ENCODE measurements at places on chromosomes 4 and X.

DNA sequence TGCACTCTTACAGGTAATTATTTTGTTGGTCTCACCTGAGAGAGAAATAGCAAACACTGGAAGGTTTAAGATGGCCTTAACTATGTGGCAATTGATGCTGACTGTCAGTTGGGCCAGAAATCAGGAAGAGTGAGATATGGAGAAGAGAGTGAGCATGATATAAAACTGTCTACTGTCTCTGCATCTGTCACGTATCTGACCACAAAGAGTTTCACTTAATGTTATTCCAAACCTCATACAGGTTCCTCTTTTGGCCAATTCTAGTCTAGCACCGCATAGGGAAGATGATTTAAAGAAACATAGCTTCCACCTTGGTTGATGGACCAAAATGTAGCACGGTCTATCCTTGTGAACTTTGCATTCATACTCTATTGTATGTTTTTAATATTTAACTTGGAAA lies 381.0 kb upstream of the BOD1L1 start:
- DNase-seq = no peak

DNA sequence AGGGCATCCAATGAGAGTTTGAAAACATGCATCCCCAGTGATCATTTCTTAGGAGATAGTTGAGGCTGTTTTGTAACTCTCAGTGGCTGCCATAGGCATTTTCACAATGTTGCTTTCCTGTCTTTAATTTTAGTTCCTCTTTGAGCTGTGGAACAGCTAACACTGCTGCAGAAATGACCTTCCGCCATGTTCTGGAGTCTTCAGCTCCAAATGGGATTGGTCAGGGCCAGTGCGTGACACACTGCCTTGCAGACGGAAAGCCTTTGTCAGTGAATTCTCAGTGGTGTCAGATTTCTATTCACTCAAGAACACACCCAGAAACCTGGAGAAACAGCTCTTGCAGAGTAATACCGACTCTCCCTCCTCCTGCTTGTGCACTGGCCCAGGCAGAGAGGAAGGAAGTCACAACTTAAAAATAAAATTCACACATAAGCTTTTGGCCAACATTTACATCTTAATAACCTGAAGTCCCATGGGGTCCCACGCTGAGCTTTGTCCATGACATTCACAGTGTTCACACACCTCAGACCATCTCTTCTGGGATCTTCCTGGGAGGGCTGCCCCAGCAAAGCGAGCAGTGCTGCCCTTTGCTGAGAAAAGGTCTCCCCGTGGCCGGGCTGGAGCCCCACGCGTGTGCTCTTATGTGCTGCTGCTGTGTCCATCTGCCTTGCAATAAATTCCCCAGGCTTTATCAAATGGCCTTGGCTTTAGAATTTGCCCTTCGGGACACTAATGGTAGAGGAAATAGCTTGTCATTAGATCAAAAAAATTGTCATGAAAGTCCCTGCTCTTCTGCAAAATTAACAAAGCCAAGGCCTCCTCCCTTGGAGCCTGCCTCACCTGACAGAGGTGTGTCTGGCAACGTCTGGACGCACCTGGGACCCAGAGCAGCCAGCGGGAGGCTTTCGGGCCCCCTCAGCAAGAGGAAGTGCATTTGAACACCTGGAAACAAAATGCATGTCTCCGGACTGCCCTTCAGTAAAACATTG lies 126.8 kb downstream of the IRF2 start:
- DNase-seq = no peak

DNA sequence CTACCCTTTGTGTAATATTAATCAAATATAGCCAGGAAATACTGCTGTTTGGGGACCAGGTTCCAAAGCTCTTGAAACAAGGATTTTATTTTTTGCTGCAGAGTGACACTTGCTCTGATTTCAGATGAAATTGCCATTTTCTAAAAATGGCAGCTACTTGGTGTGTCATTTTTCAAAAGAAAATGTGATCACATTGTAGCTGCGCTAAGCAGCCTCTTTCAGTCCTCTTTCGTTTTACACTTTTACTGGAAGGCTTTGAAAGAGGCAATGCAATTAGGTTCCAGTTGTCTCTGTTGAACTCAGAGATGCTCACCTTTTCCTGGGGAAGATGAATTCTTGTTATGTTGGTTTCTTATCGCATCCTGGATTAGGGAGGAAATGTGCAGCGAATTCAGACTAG lies 85.1 kb downstream of the CT47B1 start:
- no peak for DNase-seq

- DNase-seq = peak; percentile 31
Observed at GRCh38 chr4:99654361-99654761, 3.3 kb downstream of the C4orf54 start.

DNA sequence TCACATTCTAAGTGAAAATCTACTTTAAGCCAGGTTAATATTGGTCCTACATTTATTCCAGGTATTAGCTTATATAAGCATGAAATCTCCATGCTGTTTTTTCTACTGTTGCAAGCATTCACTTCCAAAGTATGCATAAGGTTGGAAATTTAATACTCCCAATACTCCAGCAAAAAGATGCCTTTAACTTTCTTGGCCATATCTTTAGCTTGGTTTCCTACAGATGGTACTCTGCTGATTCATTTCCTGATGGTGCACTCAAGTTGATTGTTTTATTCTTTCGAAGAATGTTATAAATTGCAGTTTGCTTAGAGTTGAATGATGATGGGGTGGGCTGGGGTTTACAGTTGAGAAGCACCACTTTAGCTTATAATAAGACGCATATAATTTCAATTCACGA lies 330.2 kb downstream of the PTTG2 start:
- no peak for DNase-seq

DNA sequence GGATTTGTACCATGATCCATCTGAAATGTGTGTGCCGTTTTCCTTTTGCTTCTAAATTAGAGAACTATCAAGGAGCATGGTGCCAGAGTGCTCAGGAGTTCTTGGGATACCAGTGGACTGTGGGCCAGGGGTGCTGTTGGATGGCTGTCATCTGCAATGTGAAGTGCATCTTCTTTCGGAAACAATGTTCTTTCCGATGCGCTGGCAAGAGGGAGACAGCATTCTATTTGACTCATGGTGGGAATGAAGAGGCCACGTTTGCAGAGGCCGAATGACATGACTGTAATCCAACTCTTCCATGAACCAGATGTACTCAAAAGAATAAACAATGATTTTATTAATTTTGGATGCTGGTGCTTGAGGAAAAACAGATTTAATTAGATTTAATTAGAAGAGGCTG lies 45.5 kb downstream of the SORCS2 start:
- no peak for DNase-seq

- peak; percentile 30 for DNase-seq
Observed at GRCh38 chr4:108762559-108763225, at the start of gene ETNPPL. TSS of gene ETNPPL (minus strand) at chr4:108763053. CDS start at chr4:108762898, 155 bp downstream.

DNA sequence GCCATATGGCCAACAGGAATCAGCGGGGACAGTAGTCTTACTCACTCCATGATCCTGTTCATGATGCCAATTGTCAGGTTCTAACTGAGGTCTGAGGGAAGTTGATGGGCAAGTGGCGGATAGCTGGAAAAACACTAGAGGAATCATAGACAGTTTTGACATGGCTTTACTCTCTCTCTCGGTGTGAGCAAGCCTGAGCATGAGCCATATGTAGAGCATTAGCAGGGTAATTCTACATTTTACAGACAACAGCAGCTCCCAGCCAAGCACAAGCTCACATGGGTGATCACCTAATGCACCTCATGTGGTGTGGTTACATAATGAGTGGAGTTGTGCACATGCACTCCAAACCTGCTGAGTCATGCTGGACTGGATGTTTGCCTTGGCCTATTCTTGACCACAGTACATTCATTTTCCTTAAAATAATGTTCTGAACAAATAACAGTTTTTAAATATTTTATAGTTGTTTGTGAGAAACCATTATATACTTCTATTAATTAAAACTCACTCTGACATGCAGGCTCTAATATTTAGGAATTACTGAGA lies 429.2 kb downstream of the GPAT3 start:
- no peak for DNase-seq

DNA sequence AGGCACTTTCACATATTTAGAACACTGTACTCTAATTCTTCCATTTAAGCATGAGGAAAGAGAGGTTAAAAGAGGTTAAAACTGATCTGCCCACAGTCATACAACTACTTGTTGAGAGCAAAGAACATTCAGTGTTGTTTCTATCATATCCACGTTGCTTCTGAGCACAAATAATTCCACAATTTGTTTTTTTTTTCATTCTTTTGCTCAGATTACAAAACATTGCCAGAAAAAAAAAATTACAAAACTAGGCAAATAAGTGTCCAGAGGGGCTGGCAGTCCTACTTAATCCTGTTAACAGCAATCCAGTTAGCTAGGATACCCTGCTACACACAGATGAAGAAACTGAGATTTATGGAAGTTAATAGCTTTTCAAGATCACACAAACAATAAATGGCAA lies 6.3 kb upstream of the USP53 start:
- DNase-seq = no peak

All from AG08396 (cell line).